ENCODE measurements at places on chromosomes 7 and 10.

GRCh38 chr10:14468023-14468441 is 137.3 kb upstream of the FRMD4A start:
- ATAC-seq = peak; percentile 96

GRCh38 chr7:158291998-158292397 is 295.6 kb downstream of the PTPRN2 start:
- no peak for ATAC-seq

DNA sequence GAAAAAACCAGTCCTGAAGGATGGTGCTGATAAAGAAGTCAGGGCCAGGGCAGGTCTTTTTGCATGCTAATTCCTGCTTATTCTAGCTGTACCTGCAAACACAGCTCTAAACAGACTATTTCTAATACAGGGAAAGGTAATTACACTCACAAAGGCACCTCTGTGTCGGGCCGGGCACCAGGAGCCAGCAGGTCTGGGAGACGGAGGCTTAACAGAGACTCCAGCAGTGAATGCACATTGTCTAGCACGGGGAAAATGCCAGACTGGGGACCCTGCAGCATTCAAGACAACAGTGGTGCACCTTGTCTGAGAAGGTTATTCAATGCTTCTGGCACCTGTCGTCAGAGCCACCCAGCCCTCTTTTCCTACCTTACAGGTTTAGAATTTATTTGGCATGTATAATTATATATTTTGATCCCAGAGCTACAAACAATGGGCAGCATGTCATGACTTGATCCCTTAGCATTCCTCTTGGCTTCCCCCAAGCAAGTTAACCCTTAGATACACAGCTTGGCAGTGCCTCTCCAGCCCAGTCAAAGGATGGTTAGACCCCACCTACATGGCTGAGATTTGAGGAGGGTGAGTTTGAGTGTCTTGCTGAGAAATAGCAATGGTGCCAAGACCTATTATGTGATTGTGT is 185.2 kb downstream of the SLC25A13 start:
- no peak for ATAC-seq

DNA sequence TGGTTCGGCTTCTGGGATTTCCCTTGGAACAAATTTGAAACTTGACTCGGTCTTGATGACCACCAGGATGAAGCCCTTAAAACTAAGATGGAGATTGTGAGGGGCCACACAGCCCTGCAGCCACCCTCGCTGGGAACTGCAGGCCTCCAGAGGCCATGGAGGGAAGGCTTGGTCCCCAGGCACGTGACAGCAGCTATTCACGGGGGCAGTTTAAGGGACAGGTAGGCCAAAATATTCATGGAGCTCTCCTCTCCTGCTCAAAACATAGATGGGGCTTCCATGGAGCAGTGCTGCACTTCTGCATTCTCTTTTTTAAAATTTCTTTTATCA is 137.0 kb downstream of the ADCY1 start:
- ATAC-seq = no peak

- no peak for ATAC-seq
Observed at GRCh38 chr7:66948480-66949109, 27.6 kb downstream of the TMEM248 start.

DNA sequence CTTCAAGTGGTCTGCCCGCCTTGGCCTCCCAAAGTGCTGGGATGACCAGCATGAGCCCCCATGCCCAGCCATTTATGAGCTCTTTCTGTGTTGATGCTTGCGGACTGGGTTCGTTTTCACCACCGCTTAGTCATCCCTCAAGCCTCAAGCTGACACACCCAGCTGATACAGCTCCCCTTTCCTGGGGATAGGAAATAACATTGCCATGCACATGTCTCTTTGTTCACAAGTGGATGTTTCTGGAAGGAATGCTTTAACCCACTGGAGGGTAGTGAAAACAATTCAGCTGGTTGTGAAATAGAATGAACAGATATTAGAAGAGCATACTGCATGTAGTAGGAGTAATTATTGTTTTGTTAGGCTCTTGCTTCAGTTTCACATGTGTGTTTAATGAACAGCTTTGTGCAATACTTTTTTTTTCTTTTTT is 8.5 kb upstream of the METTL27 start:
- peak; percentile 35 for ATAC-seq

- ATAC-seq = no peak
Observed at GRCh38 chr10:15632456-15633091, 87.1 kb downstream of the ITGA8 start.

DNA sequence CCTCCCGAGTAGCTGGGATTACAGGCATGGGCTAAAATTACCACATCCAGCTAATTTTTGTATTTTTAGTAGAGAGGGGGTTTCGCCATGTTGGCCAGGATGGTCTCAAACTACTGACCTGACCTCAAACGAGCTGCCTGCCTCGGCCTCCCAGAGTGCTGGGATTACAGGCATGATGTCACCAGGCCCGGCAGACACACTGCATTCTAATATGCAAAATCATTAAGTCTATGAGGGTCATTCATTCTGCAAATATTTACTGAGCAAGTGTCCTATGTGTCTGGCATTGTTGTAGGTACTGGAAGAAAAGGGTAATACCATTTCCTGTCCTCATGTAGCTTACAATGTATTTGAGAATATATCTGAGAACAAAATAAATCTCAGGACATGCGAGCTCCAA is 2.7 kb downstream of the PUS7 start:
- no peak for ATAC-seq

DNA sequence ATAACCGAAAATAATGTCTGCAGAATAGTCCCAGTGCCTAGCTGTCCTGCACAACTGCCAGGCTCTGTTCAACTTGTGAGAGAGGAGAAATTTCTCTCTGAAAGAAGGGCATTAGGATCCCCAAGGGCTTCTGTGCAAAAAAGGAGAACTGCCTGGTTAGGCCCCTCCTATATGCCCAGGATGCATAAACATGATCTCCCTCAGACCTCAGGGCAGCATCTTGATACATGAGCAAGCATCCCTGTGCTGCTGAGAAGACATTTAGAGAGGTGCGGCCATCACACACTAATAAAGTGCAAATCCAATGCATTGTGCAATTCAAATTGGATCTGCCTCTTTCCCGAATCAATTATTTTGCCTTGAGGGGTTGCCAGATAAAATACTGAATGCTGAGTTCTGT is 553.6 kb downstream of the TNS3 start:
- ATAC-seq = no peak

- ATAC-seq = no peak
Observed at GRCh38 chr7:141290973-141291372, 217.1 kb downstream of the TMEM178B start.

DNA sequence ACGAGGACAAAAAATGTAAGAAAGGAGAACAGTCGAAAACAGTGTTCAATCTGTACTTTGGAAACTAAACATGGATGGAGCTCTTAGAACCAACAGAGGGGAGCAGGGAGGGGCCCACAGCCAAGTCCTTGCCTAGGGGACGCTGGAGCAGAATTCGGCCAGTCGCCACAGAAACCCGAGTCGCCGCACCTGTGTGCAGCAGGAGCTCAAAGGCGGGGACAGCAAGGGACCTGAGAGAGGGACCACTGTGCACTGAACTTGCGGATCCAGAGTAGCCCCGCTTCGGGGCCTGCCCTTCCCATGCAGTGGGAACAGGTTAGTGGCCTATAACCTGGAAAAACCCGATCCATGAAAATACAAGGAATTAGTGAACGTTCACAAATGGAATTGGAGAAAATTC is 68.1 kb downstream of the SEC61G start:
- no peak for ATAC-seq

GRCh38 chr10:117442521-117442920 is 67.3 kb upstream of the PDZD8 start:
- ATAC-seq = no peak
